ENCODE measurements at places on chromosomes 3 and 15. TPM values are rescaled to one million over a fixed set of nuclear protein-coding genes. Genes with fewer than 3 reads are reported as not detected.

DNA sequence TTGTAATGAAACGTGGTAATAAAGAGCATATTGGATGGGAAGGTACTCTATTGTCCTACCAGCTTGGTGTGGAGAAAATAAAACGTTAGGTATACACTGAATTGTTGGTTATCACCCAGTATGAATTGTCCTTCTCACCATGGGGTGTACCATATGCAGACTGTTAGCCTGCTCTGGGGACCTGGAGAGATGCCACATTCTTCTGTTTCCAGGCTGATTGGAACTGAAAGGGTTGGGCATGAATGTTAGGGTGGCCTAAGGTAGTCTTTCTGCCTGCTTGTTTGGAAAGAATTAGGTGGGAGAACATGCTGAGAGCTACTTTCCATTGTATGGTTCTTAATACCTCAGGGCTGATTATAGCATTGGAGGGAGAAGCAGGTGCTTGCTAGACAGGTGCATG, 340.6 kb downstream of the PTPRG start:
- DNase-seq: no peak

Gene MAP3K13
- total RNA-seq: 25.6 TPM

Gene GOLGA8M
- not detected for total RNA-seq

DNA sequence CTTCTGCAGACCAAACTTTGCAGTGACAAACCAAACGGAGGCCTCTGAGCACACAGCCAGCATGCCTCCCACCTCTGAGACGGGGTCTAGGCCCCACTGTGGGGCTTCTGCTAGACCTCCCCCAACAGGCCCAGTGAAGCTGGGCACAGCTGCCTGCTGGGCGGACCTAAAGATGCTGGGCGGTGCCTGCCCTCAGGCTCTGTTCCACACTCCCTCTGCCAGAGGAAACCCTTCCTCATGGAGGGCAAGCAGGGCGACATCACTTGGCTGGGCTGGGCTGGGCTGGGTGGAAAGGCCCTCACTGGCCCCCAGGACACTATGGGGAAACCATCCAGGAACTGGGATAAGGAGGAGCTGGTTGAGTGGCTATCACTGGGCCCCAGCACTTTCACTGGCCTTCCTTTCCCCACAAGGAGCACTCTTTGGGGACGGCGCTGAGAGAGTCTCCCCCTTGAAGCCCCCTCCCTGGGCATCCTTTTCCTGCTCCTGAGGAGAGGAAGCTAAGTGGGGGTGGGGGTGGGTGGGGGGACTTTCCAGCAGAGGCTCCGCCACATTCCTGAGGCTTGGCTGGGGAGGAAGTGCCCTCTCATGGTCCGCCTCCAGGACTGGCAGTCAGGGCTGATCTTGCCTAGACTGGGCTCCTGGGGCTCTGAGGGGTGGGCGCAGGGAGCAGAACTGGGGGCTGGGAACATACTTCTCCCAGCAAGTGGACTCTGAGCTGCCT, 98.1 kb upstream of the HACD2 start:
- no peak for DNase-seq

All from HT1080 (cell line).